Activated naive CD4-positive, alpha-beta T cell (primary cell): ENCODE measurements at places on chromosomes 2 and 18.

GRCh38 chr2:163252199-163252598 is 413.6 kb upstream of the KCNH7 start:
- no peak for DNase-seq

- no peak for DNase-seq
Observed at GRCh38 chr2:213057977-213058376, 93.4 kb downstream of the IKZF2 start.

- DNase-seq: no peak
Observed at GRCh38 chr18:32372381-32373061, 98.2 kb downstream of the GAREM1 start.

DNA sequence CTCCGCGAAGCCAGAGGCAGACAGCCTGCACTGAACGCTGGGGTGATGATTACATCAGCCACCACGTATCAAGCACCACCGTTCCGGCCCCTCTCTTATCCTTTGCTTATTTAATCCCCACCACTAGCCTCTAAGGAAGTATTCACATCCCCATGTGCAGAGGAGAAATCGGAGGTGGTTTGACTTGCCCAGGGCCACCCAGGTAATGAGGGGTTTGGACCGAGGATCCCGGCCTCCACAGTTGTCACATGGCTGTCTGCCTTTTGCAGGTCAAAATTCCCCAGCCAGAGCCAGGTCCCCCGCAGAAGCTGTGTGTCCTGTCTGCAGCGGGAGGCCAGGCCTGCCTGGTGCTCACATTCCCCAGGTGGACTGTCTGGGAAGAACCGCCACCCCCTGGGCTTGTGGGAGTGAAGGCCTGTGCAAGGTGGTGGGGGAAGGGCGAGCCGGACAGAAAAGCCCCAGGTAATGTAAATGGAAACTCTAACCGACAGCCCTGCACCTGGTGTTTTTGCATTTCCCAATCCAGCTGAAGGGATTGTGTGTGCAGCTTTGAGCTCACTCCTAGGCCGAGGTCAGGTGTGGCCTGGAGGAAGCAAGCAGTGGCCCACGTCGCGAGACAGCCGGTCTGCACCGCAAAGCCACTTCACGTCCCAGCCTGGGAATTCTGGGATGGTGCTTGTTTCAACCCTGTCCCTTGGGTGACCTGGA is 108.5 kb upstream of the ID2 start:
- DNase-seq: no peak

- no peak for DNase-seq
Observed at GRCh38 chr2:50773211-50773932, 258.6 kb downstream of the NRXN1 start.

DNA sequence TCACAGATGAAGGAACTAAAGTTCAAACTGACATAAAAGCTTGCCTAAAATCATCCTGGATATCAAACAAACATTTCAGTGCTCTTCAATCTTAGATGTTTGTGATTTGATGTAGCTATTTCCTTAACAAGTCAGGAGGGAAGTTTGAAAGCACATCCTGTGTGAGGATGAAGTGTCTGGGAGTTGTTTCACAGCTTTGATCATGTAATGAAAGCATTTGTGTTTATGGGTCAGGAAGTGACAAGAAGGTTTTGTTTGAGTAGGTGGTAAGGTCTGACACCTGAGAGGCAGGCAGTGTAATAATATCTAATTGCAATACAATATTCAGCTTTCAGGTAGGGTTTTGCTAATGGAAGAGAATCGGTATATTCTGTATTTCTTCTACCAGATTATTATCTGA is 26.0 kb upstream of the CSRNP3 start:
- DNase-seq: no peak

- no peak for DNase-seq
Observed at GRCh38 chr18:39561126-39561525, 1995.5 kb upstream of the CELF4 start.

DNA sequence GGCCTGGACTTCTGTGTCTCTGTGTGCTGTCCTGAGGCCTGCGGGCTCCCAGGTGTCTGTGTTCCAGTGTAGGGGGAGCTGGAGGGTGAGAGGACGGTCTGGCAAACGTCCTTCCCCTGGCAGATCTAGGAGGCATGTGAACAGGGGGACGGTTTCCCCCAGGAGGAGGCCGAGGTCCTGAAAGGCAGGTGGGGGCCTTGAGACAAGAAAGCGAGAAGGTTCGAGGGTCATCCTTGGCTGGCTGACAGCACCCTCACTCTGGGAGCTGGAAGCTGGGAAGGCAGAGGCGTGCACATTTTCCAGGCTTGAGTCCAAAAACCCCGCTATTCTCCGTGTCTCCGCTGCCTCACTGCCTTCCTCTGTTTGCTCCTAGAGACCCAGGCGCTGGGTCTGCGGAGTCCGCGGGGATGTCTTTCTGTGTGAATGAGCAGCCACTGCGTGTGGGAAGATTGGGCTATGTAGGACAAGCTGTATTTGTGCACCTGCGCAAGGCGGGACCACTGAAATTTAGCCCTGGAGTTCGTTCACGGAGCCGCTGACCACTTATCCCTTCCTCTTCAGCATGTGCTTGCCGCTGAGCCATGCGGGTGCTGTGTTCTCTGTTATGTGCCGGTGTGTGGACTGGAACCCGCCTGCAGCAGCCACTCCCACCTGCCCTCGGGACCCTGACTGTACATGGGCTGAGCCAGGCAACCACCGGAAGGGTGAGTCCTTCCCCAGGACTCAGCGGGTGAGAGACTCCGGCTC is 43.7 kb downstream of the TWIST2 start:
- DNase-seq: no peak

GRCh38 chr2:213202011-213202410 is 50.6 kb upstream of the IKZF2 start:
- DNase-seq: no peak

DNA sequence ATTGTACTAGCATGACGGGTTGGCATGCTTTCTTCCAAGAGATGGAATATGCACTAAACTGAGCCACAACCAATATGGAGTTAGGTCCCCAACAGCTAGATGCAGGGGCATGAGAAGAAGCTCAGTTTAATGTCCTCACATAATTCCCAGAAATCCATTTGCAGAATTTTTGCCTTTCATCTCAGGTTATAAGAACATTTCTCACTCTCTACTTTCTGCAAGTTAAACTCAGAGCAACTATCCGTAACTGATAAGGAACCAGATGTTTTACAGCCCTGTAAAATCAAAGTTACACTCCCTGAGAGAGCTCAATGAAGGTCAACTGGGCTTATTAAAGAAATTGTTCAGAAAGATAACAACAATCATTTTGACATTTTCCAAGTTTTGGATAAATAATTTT is 30.7 kb downstream of the COPS8 start:
- no peak for DNase-seq

DNA sequence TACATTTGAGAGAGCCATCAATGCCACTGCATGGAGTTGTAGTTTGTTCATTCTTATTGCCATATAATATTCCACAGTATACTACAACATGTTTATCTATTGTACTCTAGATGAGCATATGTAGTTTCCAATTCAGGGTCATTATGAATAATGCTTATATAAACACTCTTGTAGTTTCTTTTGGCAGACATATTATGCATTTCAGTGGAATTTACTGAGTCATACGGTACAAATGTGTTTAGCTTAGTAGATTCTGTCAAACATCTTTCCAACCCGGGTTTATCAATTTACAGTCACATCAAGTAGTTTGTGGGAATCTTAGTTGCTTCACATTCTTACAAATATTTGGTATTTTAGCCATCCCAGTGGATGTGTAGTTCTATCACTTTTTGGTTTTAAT is 161.1 kb downstream of the KCNH7 start:
- DNase-seq: no peak

DNA sequence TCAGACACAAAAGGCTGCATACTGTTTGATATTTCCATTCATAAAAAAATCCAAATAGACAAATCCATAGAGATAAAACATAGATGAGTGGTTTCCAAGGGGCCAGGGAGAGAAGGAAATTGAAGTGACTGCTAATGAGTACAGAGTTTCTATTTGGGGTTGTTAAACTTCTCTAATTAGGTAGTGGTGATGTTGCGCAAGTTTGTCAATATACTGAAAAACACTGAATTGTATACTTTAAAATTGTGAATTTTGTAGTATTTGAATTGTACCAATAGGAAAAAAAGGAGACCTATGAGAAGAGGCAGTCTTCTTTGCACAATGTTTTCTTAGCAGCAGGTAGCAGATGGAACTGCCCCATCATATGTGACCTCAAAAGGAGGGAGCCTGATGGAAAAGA is 71.1 kb downstream of the SCN9A start:
- no peak for DNase-seq

- no peak for DNase-seq
Observed at GRCh38 chr2:42999856-43000241, 207.5 kb upstream of the HAAO start.

DNA sequence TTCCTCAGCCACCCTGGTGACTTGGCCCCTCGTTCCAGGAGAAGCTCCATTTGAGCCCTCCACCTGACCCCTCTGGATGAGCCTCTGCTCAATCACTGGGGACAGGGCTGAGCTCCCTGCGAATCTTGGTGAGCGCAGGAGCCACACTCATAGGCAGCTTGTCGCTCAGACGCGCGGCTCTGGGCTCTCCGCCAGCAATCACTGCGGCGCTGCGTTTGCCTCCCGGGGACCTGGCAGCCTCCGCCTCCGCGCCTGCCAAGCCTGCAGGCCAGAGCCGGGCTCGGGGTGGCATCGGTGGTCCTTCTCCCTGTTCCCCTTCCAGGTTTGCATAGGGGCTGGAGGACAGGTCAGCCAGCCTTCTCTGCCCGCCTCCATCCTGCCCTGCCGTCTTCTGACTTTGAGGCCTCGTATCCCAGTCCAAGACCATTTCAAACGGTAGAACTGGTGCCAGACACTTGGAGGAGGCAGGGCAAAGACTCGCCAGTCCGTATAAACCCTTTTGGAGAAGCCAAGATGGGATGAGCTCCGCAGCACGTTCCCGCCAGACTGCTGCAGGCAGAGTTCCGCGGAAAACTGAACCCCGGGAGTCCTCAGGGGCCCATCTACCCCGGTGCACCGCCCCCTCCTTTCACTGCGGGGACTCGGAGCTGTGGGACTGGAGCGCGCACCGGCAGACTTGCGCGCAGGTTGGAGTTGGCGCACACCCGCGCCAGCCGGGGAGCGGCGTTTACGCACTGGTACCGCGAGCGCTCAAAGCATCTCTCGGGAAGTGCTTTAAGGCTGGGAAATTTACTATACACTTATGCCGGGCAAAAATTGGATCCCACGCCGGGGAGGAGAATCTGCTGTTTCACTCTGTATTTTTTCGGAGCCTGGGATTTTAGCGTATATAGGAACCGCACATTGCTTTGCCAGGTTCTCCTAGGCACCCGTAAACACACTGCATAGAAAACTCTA is 1.1 kb upstream of the TACR1 start:
- no peak for DNase-seq

DNA sequence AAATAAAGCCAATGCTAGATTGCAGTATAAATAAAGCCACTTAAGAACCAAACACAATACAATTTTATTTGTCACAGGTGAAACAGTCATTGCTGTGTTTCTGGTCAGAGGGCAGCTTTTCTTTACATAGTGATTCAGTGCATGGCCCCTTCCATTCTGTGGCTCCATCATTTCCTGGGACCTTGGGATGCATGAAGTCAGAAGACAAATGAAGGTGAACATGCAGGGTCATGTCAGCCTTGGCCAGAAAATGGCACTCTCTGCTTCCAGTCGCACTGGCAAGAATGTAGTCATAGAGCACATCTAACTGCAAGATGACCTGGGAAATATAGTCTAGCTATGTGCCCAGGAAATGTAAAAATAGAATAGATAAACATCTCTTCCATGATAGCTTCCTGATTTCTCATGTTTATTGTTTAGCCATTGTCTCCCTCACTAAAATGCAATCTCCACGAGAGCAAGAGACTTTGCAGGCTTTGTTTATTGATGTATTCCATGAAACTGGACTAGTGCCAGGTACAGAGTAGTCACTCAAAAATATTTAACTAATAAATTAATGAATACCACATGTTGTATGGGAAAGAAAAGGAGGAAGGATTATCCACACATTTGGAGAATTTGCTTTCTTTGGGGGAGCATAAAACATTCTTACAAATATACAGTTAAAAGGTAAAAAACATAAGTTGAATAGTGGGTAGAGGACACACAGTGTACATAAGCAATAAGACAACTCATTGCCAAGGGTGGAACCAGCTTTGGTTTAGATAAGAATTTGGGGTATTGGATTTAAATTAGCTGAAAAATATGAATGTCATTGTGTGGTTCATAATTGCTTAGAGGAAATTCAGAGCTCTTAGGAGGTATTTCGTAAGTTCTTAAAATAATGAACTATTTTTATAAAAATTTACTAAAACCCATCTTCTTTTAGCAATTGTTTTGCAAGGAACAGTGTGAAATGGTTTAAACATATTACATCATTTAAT is 343.8 kb downstream of the PID1 start:
- no peak for DNase-seq

GRCh38 chr2:63589148-63589958 is 590 bp downstream of the MDH1 start:
- DNase-seq: no peak

DNA sequence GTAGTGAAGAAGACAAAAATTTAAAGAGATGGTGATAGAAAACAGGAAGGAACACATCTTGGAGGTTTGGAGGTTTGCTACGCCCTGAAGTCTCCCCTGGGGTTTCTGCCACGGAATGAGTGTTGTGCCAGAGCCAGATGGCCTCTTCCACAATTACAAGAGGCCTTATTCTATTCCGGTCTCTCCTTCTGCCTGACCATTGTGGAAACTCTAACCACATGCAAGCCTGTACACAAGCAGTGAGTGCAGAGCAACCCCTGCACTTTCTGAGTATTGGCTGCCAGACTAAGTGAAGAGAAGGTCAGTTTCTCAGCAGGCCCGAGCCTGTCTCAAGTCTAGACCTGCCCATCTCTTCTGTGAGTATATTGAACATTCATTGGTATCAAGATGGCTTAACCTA is 22.7 kb upstream of the MYO1B start:
- no peak for DNase-seq

DNA sequence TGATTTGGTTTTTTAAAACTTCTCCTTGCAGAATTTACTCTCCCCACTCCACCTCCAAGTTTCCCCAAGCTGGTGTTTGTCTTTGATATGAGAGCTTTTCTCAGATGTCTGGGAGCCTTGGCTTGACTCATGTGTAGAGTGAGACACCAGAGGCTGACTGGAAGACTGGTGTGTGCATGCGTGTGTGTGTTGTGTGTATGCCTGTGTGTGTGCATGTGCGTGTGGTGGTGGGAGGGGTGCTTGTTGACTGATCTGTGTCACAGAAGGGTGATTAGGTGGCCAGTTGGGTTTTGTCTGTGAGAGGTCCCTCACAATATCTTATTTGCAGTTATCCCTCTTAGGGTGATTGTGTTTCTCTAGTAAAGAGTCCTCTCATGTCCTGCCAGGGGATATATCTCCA is 50.5 kb upstream of the HPCAL1 start:
- DNase-seq: no peak
